ENCODE measurements at places on chromosomes 16 and 17.

DNA sequence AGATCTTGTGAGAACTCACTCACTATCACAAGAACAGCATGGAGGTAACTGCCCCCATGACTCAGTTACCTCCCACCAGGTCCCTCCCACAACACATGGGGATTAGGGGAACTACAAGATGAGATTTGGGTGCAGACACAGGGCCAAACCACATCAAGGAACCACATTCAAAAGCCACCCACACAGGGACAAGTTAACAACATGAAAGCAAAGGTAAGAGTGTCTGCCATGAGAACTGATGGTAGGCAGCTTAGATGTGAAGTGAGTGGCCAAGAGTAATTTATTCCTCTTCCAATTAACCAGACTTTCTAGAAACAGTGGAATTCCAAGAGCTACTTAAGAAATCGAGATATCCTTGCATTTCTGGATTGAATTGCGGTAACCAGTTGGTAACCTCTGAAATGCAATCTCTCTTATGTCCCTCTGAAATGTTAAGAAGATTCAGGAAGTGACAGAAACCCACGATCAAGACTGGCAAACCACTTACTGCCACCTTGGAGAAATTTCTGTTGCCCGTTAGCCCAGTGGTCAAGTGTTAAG, 167.4 kb upstream of the CACNG5 start:
- DNase-seq: peak; percentile 30

DNA sequence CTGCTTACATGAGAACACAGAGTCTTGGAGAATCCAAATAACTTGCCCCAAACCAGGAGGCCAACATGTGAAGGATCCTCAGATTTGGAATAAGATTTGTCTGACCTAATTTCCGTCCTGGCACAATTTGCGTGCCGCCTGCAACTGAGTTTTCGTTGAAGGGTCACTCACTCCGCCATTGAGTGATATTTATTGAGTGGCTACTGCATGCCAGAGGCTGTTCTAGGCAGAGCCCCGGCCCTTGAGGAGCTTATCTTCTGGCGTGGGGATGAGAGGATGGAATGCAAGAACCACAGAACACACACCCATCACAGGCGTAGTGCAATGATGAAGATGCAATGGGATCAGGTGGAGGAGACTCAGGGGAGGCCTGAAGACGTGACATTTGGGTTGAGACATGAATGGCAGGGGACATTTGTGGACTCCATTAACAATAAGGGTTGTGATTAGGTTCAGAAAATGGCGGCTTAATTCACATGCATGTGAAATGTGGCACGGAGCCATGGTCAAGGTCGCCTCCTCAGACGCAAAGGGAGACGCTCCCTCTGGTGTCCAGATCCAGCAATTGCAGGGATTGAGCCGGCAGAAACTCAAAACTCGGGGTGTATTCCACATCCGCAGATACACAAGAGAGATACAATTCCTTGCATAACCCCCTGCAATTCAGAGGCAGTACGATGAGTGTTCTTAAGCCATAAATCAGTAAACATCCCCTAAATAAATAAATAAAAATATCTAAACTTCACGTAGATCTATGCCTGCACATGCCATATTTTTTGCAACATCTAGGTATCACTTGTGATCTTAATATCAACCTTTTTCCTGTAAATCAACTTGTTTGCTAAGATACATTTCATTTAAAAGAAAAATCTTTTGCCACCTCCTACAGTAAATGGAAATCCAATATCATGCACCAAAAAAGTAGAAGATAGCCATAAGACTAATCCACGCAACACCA, 57.9 kb upstream of the CACNG4 start:
- peak; percentile 43 for DNase-seq

DNA sequence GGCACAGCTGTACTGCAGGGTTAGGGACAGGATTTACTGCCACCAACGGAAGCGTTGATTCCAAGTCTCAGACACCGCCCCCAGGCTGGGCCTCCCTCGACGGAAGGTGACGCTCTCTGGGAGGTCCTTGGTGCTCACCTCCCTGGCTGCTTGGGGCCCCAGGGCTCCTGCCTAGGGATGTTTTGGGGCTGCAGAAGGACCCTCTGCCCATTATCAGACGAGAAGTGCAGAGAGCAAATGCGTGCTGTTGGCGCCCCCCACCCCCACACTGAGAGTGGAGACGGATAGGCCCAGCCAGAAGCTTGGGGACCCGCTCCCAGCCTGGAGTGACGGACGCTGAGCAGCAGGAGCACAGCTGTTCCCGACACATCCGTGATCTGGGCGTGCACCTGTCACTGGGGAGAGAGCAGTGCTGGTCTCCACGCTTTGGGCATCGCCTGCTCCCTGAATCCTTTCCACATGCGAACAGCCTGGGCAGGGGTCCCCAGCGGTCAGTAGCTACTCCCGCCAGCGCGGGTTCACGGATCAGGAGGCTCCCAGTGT, 5.1 kb upstream of the SOX8 start:
- DNase-seq: no peak

DNA sequence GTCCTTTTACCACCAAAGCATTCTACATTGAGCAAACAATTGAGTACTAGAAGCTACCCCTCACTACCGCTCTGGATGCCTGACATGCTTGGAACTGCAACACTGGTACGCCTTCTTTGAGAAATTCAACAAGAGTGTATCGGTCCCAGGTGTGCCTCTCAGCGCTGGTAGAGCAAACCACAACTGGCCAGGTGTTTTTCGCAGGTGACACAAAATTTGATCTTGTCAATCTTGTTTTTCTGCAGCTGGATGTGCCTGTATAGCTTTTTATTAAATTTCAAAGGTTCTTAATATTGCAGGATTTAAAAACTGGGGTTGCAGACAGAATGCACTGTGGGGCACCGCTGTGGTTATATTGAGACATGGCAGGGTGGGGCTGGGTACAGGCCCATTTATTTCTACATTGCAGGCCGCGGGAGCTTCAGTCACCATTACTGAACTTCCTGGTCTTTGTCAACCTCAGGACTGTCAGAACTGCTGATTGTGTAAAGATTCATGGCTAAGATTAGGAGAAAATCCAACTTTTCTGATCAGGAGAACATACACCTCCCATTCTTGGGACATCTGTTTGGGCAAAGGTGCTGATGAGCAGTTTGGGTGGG, 4.5 kb upstream of the SNX20 start:
- DNase-seq: no peak

GRCh38 chr17:7763919-7764318, 46.4 kb downstream of the DNAH2 start:
- DNase-seq: no peak

- no peak for DNase-seq
Observed at GRCh38 chr17:79574108-79574507, 36.7 kb downstream of the RBFOX3 start.

- no peak for DNase-seq
Observed at GRCh38 chr17:17058304-17058703, 16.0 kb downstream of the MPRIP start.

GRCh38 chr17:19987897-19988296, 10.3 kb upstream of the AKAP10 start:
- no peak for DNase-seq

DNA sequence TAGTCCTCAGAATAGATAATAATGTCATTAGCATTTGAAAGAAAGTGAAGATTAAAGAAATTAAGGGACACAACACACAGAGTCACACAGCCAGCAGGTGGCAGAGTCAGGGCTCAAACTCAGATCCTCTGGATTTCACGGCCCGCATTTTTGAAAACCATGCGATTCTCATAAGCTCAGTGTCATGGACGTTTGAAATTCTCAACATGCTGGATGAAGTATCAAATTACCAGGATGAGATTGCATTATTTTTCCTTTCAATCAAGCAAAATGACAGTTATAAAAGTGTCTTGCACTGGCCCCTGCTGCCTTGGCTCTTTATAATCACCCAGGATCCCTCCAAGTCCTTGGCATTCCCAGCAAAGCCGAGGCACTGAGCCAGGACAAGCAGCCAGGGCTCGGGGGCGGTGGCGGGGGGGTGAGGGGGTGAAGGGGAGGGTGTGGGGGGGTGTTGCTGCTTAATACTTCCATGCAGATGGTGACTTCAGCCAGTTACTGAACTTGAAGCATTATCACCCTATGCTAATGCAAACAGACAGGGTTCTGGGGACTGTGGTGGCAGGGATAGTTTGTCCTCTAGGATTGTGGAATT, 6.6 kb upstream of the BMERB1 start:
- peak; percentile 34 for DNase-seq

DNA sequence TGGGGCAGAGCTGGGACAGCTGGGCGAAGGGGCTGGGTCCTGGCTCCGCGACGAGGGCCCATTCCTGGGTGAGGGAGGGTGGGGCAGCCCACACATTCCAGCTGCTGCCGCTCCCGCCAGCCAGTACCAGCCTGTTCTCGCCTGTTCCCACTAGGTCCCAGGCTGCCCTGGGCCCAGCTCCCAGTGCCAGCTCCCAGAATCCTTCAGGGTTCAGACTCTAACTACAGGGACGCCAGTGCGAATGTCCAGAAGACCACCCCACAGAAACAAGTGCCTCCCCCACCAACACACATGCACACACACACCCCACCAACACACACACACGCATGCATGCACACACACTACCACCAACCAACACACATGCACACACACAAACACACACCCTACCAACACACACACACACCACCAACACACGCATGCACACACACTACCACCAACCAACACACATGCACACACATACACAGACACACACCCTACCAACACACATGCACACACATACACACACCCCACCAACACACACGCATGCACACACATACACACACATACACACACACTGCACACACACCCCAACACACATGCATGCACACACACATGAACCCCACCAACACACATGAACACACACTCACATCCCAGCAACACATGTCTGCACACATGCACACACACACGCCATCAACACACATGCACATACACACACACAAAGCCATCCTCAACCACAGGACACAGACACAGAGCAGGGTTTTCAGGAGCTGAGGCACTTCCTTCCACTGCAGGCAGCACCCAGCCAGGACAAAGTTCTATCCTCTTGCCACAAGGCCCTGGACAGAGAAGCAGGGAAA, 27.5 kb upstream of the KRT17 start:
- no peak for DNase-seq

- no peak for DNase-seq
Observed at GRCh38 chr16:4018391-4018790, 97.9 kb downstream of the ADCY9 start.

- no peak for DNase-seq
Observed at GRCh38 chr17:28396635-28397239, 9.3 kb downstream of the SLC46A1 start.

DNA sequence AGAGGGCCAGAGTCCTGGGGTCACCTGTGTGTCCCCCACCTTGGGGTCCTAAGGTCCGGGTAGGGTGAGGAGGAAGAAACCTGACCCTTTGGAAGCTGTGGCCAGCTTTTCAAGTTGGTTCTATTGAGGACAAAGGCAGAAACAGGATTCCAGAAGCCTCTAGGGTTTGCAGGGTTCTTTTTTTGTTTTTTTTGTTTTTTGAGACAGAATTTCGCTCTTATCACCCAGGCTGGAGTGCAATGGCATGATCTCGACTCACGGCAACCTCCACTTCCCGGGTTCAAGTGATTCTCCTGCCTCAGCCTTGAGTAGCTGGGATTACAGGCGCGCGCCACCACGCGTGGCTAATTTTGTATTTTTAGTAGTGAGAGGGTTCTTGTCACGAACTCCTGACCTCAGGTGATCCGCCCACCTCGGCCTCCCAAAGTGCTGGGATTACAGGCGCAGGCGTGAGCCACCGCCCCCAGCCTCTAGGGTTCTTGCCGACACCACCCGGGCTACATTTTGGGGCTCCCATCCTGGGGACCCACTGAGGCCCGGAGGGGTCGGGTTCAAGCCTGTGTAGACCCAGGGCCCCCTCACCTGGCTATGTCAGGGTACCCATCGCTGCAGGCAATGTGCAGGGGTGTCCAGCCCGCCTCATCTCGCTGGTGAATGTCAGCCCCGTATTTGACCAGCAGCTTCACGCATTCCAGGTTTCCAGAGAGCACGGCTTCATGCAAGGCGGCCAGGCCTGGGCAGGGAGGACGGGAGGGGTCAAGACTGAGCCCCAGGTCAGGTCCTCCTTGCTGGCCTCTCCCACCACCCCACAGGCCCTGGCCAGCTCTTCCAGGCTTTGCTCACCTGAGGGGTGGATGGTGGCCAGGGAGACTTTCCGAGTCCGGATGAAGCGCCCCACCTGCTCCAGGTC, 674 bp downstream of the PPP1R27 start:
- DNase-seq: no peak

DNA sequence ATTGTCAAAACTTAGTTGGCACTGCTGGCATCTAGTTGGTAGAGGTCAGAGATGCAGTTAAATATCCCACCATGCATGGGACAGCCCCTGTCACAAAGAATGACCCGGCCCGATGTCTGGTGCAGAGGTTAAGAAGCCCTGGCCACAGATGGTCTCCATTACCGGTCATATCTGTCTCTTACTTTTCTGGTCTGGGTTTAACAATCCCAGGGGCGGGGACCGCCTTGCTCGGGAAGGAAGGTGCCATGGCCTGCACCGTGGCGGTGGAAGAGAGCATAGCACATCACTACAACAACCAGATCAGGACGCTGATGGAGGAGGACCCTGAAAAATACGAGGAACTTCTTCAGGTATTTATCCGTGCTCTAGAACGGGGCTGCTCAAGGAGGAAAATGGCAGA, 8.1 kb downstream of the COQ7 start:
- DNase-seq: no peak

GRCh38 chr17:44568945-44569858, 11.9 kb downstream of the FZD2 start:
- no peak for DNase-seq

GRCh38 chr17:81294512-81295030, 536 bp downstream of the SLC38A10 start:
- no peak for DNase-seq

DNA sequence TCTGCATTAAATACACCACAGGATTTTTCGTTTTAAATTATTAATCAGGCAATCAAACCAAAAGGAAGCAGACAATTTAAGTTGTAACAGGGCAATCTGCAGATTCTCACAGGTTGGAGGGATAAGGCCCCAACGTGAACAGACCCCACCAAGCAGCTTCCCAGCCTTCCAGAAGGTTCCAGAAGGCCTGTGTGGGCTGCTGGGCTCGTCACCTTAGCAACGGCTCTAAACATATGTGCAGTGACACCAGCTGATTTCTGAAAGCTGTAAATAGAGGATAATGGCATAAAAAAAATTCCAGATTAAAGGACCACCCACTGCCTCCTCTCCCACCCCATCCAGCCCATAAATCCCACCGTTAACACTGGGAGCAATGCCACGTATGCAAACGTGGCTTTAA, 123.8 kb downstream of the ZNF778 start:
- DNase-seq: no peak

GRCh38 chr16:27973678-27974077, 89.8 kb downstream of the GSG1L start:
- DNase-seq: no peak
